ENCODE measurements at places on chromosomes 2 and 18.

DNA sequence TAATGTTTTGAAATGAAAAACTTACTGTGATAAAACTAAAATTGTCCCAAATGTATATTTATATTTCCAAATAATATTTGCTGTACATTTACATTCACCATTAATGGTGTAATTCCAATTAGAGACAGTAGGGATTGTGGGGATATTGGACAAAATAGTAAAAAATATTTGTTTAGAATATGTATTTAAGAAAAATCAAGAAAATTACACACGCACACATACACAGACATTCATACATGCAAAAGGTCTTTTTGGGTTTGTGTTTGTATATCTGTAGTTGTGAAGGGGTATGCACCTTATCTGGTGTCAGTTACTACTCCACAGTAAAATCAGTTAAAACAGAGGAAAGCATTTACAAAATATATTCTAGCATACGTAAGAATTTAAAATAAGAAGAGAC is 435.9 kb upstream of the ZNF804A start:
- no peak for DNase-seq

- no peak for DNase-seq
These were observed 23.8 kb upstream of the TEX44 start for GRCh38 chr2:231568785-231569435.

GRCh38 chr18:13587001-13587400 is 139.4 kb downstream of the FAM210A start:
- DNase-seq, result no peak

DNA sequence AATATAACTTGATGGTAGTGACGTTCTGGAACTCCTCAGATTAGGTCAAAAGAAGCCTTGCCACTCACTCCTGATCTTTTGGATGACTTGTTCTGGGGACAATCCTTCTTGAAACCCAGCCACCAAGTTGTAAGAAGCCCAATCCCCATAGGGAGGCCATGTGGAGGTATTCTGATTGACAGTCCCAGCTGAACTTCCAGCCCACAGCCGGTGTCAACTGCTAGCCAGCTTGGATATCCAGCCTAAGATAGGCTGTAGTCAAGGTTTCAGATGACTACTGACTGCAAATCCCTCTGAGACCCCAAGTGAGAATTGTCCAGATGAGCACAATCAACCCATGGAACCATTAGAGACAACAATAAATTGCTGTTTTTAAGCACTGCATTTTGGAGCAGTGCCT is 31.4 kb downstream of the EIF2AK2 start:
- DNase-seq, result no peak

DNA sequence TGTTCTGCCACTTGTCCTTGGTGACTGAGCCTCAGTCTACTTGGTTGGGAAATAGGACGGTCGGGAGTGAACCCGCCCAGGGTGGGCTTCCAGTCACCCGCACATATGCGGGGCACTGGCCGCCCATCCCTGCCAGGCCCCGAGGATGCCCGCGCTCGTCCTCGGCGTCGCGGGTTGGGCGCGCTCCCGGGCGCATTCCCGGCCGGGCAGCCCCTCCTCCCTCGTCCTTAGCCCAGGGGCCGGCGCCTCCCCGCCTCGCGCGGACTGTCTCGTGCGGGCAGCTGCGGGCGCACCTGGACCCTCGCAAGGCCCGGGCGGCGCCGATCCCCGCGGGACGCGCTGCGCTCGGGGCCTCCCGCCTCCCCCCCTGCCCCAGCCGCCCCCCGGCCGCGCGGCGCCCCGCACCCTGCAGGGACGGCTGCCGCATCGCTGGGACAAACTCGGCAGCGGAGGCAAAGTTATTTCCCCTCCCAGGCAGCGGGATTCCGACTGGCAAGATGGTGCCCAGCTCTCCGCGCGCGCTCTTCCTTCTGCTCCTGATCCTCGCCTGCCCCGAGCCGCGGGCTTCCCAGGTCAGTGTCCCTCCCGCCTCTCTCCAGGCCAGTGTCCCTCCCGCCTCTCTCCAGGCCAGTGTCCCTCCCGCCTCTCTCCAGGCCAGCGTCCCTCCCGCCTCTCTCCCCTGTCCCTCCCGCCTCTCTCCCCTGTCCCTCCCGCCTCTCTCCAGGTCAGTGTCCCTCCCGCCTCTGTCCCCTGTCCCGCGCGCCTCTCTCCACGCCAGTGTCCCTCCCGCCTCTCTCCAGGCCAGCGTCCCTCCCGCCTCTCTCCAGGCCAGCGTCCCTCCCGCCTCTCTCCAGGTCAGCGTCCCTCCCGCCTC is at the start of gene FBLN7:
TSS of gene FBLN7 (plus strand) at position 227 of the 874 bp plus-strand sequence. CDS start at position 498, 271 bp downstream.
- DNase-seq, result no peak
